ENCODE measurements at places on chromosomes 11 and 22. TPM values are rescaled to one million over a fixed set of nuclear protein-coding genes. Genes with fewer than 3 reads are reported as not detected.

The MS4A4E gene
- 0.93 TPM for total RNA-seq

The TH gene
- total RNA-seq: not detected

- H3K4me3 ChIP-seq: no peak overlapping the region
- no peaks in the 10 kb centered on the region for H3K36me3 ChIP-seq
- no peaks in the 10 kb centered on the region for H3K27me3 ChIP-seq
- H3K4me1 ChIP-seq: peaks cover 35% of the 10 kb centered on the region
- DNase-seq: peak; percentile 79
Observed at GRCh38 chr11:60786811-60787567, 1.9 kb downstream of the MS4A10 start.

GRCh38 chr22:37403267-37403960 is 23.9 kb downstream of the ELFN2 start:
- peaks cover 7% of the 10 kb centered on the region for H3K4me1 ChIP-seq
- no peak overlapping the region for H3K27ac ChIP-seq
- no peak for DNase-seq
- peaks cover 73% of the 10 kb centered on the region for H3K27me3 ChIP-seq
- no peak overlapping the region for H3K4me3 ChIP-seq

DNA sequence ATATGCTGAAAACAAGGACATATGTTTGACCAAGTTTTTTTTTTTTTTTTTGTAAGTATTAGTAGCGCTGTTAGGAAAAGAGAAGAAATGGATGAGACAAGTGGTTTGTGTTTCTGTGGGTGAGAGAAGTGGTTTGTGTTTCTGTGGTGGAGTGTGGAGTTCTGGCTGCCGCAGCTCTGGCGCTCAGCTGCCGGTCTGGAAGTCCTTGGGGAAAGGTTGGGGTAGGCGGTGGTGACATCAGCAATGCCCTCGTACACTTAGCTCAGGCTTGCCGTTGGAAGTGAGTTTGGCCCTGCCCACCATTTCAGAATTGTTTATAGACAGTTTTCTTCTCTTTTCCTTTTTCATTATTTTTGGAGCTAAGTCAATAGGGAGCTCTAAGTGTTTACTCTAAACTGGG is 116.6 kb downstream of the TBC1D22A start:
- H3K4me3 ChIP-seq: no peak overlapping the region
- H3K4me1 ChIP-seq: peaks cover 41% of the 10 kb centered on the region
- H3K27ac ChIP-seq: no peak overlapping the region
- DNase-seq: no peak

The TMEM218 gene
- 6.2 TPM for total RNA-seq

DNA sequence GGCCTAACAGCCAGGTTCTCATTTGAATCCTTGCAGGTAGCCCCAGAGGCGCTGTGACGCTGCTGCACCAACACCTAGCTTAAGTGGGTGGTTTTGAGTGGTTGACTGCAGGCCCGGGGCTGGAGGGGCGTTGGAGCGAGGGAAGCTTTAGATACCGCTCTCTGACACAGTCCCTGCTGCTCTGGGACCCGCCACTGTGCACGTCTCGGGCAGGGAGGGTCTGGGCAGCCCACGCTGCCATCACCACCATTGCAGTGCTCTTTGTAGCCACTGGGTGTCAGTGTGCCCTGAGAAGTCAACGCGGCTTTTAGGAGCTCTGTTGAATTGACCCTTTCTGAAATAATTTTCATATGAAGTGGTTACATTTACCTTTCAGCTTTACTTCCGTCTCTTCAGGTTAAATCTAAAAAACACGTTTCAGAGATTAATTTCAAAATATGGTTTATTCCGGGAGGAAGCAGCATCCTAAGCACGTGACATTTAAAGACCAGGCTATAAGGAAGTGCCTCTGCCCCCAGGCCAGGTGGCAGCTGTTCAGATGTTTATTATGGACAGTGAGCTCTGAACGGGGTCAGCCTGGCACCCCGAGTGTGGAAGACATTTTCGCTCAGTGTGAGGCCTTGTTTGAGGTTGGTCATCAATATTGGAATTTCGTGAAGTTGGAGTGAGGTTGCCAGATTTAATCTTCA is 30.9 kb upstream of the PARVB start:
- no peak overlapping the region for H3K4me3 ChIP-seq
- peak; percentile 45 for DNase-seq
- H3K36me3 ChIP-seq: peaks cover 82% of the 10 kb centered on the region

The CALCA gene
- total RNA-seq: not detected

DNA sequence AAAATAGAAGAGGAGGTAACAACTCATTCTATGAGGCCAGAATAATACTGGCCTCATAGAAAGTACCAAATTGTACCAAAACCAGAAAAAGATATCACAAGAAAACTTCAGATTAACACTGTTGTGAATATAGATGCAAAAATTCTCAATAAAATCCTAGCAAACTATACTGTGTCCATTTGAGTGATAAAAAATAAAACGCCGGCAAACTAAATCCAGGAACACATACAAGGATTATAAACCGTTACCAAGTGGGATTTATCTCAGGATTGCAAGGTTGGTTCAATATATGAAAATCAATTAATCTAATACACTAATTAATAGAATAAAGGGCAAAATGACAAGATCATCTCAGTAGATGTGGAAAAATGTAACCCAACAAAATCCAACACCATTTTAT is 23.6 kb upstream of the FBXO3 start:
- no peaks in the 10 kb centered on the region for H3K36me3 ChIP-seq
- peaks cover 13% of the 10 kb centered on the region for H3K4me1 ChIP-seq
- H3K27me3 ChIP-seq: peaks cover 82% of the 10 kb centered on the region
- no peak for DNase-seq
- no peak overlapping the region for H3K4me3 ChIP-seq
- H3K27ac ChIP-seq: no peak overlapping the region

The TMPRSS13 gene
- not detected for total RNA-seq

The HTR3B gene
- not detected for total RNA-seq

GRCh38 chr11:74686792-74687191 is 44.4 kb downstream of the CHRDL2 start:
- H3K27ac ChIP-seq: peak overlapping the region; percentile 45
- H3K4me1 ChIP-seq: peaks cover 29% of the 10 kb centered on the region
- H3K36me3 ChIP-seq: no peaks in the 10 kb centered on the region
- no peak overlapping the region for H3K4me3 ChIP-seq
- DNase-seq: no peak

DNA sequence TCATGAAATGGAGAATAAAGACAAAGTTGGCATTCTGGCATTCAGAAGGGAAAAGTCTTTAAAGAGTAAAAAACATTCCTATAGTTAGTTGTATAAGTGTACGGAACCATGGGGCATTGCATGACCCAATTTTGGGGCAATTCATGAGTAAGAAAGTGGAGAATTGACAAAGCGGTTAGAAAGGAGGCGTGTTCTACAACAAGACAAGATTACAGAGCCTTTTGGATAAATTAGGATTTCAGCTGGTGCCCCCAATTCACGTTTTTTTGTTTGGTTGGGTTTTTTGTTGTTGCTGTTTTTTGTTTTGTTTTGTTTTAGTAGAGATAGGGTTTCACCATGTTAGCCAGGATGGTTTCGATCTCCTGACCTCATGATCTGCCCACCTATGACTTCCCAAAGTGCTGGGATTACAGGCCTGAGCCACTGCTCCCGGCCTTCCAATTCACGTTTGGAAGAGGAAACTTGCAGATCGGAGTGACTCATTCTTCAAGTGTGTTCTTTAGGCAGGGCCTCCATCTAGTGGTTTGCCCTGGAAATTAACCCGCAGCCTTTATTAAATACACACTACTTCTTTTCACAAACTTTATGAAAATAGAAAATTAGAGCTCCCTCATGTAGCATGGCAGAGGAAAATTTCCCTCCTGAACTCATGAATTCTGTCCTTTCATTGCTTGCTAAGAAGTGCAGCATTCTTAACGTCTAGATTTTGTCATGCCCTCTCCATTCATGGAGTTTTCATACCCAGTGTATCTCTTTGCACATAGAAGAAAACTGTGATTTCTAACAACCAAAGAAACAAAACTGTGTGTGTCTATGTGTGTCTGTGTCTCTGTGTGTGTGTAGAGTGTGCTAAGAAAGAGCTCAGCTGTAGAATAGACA is 118.1 kb downstream of the BBOX1 start:
- DNase-seq: no peak
- H3K36me3 ChIP-seq: no peaks in the 10 kb centered on the region
- no peak overlapping the region for H3K27ac ChIP-seq
- H3K4me3 ChIP-seq: no peak overlapping the region

DNA sequence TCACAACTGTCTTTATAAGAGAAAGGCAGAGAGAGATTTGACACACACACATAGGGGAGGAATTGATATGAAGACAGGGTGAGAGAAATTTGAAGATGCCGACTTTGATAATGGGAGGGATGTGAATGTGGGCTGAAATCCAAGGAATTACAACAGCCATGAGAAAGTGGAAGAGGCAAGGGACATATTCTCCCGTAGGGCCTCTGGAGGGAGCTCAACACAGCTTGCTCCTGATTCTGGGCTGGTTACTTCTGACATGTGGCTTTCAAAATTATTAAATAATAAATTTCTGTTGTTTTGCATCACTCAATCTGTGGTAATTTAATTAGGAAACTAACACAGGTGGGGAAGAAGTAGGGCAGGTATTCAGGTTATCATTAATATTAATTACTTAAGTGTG is 282.9 kb downstream of the LUZP2 start:
- no peaks in the 10 kb centered on the region for H3K4me1 ChIP-seq
- H3K4me3 ChIP-seq: no peak overlapping the region
- H3K36me3 ChIP-seq: no peaks in the 10 kb centered on the region
- H3K27me3 ChIP-seq: no peaks in the 10 kb centered on the region
- DNase-seq: no peak
- H3K27ac ChIP-seq: no peak overlapping the region

The SAAL1 gene
- total RNA-seq: 6.8 TPM

The IFITM10 gene
- total RNA-seq: 0.58 TPM

The ABTB2 gene
- 24.7 TPM for total RNA-seq

DNA sequence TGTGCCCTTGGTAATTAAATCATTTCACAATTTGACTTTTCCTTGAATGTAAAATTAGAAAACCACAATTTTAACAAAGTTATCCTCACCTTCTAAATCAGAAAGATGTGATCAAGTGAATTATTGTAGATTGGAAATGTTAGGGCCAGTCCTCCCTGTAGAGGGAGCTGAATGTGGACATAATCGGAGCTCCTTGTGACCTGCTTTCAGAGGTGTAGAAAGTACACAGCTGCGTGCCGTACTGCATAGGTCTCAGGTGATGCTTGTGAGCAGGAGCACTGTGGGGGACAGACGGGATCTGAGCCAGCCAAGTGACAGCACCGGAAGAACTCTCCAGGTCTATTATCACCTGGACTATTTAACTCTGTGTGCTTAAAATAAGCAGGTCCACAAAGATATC is 338.0 kb downstream of the AASDHPPT start:
- no peak overlapping the region for H3K27ac ChIP-seq
- H3K36me3 ChIP-seq: no peaks in the 10 kb centered on the region
- no peak overlapping the region for H3K4me3 ChIP-seq
- H3K4me1 ChIP-seq: no peaks in the 10 kb centered on the region

The GPHA2 gene
- total RNA-seq: not detected

The DDIAS gene
- total RNA-seq: 0.58 TPM

DNA sequence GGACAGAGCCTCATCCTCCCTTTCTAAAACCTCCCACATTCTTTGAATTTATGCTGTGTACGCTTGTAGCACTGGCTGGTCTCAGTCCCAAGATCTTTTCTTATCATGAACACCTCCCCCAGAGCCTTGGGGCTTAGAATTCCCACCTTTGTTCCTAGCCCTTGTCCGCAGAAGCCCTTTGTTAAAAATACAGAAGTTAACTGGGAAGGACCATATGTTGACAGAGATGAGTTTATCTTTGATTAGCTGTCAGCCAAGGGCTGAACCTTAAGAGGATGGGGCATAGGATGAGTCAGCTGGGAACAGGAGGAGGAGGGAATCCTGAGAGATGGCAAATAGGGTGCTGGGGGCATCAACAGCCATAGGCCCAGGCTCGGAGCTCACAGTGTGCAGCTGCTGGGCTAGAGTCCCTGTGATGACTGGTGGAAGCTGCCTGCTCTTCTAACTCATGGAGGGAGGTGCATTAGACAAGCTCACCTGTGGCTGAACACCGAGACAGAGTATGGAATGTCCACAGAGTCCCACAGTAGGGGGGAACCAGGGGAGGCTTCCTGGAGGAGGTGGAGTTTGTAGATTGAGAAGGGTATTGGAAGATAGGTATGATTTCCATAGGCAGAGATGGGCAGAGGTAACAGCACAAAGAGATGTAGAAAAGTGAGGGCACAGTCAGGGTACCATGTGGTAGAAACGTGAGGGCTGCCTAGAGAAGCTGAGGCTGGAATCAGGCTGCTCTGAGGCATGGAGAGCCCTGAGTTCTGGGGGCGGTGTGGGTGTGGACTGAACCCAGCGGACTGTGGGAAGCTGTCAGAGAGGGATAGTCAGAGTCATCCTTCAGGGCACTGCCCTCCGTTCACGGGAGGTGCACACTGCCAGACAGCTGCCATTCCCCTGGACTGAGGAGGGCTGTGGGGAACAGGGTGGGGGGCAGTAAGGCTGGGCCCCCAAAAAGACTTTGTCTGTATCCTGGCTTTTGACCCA is 9.9 kb downstream of the MICAL2 start:
- no peak for DNase-seq
- H3K4me3 ChIP-seq: no peak overlapping the region
- H3K27ac ChIP-seq: peak overlapping the region; percentile 53
- H3K4me1 ChIP-seq: peaks cover 90% of the 10 kb centered on the region
- H3K36me3 ChIP-seq: no peaks in the 10 kb centered on the region

- no peaks in the 10 kb centered on the region for H3K36me3 ChIP-seq
- no peak overlapping the region for H3K27ac ChIP-seq
- peaks cover 7% of the 10 kb centered on the region for H3K27me3 ChIP-seq
- H3K4me3 ChIP-seq: no peak overlapping the region
- H3K4me1 ChIP-seq: peaks cover 35% of the 10 kb centered on the region
- no peak for DNase-seq
Observed at GRCh38 chr11:331358-332060, 10.8 kb upstream of the IFITM3 start.

The RNF214 gene
- 21.1 TPM for total RNA-seq

The SPON1 gene
- total RNA-seq: 9.4 TPM

GRCh38 chr22:44051961-44052360 is 27.9 kb downstream of the PARVB start:
- H3K36me3 ChIP-seq: peaks cover 6% of the 10 kb centered on the region
- no peaks in the 10 kb centered on the region for H3K27me3 ChIP-seq
- DNase-seq: no peak
- H3K4me1 ChIP-seq: peaks cover 81% of the 10 kb centered on the region
- H3K27ac ChIP-seq: peak overlapping the region; percentile 42
- H3K4me3 ChIP-seq: no peak overlapping the region

DNA sequence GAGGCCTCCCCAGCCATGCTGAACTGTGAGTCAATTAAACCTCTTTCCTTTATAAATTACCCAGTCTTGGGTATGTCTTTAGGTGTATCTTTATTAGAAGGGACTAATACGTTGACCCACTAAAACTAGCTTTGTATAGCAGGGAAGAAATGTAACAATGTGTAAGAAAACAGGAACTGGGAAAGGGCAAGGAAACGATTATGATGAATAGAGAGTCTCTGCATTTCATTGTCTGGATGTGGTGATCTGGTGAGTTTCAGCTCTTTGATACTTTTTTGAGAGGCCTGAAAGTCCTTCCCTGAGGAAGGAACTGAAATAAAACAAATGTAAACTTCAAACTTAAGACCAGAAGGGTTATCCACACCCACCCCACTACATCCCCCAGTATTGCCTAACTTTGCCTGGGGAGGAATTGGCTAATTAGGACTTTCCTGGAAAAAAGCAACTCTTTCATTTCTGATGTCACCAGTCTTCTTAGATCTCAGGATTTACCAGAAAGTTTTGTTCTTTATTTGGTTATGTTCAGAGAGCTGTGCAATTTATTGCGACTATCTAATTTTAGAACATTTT is 119.0 kb downstream of the LDLRAD3 start:
- DNase-seq: no peak
- no peaks in the 10 kb centered on the region for H3K36me3 ChIP-seq
- H3K4me1 ChIP-seq: no peaks in the 10 kb centered on the region
- no peaks in the 10 kb centered on the region for H3K27me3 ChIP-seq
- no peak overlapping the region for H3K4me3 ChIP-seq
- H3K27ac ChIP-seq: no peak overlapping the region

All from left ventricle myocardium inferior (tissue), 1 donor.